T-cell (primary cell): ENCODE measurements at places on chromosomes 12 and 14.

DNA sequence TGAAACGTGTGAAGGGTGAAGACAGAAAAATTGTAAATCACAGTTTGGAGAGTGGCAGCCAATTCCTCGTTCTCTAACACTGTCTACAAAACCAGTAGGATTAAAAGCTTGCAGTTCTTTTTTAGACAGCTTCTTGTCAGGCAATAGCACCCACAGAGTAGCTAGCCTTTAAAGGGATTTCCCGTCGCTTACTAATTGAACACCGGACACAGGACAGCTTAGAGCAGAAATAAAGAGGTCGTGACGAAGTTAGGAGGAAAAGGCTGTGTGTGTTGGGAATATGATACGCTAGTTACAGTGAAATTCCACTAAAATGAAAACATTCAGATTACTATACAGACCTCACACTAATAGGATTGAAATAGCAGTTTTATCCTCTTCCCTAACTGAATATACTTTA, 149.1 kb upstream of the FLRT2 start:
- no peak for DNase-seq

GRCh38 chr14:101030586-101030985, 127.1 kb upstream of the RTL1 start:
- no peak for DNase-seq

DNA sequence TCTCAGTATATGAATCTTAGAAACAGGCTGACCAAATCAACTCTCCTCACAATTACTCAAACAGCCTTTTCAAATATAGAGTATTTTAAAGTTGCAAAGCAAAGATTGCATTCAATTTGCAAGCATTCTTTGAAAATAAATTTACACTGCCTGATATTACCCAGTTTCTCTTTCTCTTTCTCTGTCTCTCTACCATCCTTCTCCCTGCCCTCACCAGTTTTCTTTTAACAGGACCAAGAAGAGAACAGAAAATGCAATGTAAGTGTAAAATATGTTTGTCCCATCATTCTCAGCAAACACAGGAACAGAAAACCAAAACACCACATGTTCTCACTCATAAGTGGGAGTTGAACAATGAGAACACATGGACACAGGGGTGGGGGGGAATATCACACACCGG, 520.3 kb upstream of the USP15 start:
- no peak for DNase-seq

GRCh38 chr12:26564391-26564790, 268.6 kb downstream of the ITPR2 start:
- DNase-seq, result no peak

- DNase-seq, result no peak
Measured at GRCh38 chr12:19642345-19642744, 203.1 kb downstream of the AEBP2 start.

GRCh38 chr12:52917800-52918199, 12.9 kb upstream of the KRT8 start:
- no peak for DNase-seq

GRCh38 chr12:57224973-57225679, 4.4 kb upstream of the SHMT2 start:
- peak; percentile 67 for DNase-seq

DNA sequence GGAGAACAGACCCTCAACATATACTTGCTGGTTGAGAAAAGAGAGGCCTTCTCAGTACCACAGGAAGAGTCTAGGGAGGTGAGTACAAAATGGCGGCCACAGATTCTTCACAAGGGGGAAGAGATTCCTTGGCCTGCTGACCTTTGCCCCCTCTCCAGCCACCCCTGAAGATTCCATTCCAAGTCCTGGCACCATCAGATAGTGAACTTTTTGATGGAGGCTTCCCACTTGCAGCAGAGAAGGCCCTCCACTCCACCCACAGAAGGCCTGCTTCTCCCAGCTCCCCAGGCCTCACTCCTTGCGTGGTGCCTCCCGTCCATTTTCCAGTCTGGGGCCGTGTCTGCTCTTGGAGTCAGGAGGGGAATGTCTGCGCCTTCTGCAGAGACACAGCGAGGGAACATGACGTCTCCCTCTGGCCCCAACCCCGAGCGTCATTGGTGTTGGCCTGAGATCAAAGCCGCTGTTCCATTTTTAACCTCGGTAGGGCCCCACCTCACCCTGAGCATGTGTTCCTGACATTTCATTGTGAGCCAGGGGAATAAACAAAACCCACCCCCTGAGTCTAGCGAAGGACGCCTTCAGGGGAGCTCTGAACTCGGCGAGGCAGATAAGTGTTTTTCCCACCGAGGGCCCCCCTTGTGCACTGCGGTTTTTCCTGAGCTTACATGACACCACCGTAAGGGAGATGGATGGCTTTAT, 268.7 kb upstream of the TBX3 start:
- DNase-seq, result no peak

DNA sequence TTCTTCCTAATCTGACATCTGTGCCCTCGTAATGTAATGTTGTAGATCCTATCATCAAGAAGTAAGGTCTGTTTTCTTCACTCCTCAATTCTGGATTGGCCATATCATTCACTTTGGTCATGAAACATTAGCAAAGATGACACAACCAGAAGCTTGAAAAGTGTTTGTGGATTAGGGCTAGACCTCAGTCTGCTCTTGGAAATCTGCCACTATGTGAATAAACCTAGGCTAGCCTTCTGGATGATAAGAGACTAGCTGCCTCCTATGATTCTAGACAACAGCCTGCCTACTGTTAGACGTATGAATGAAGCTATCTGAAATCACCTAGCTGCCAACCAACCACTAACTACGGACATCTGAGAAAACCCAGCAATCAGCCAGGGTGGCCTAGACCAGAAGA, 38.7 kb upstream of the LYZ start:
- DNase-seq, result no peak
